Skin of body (tissue), 3 donors: ENCODE measurements at places on chromosomes 4 and X. TPM values are rescaled to one million over a fixed set of nuclear protein-coding genes. Genes with fewer than 3 reads are reported as not detected.

DNA sequence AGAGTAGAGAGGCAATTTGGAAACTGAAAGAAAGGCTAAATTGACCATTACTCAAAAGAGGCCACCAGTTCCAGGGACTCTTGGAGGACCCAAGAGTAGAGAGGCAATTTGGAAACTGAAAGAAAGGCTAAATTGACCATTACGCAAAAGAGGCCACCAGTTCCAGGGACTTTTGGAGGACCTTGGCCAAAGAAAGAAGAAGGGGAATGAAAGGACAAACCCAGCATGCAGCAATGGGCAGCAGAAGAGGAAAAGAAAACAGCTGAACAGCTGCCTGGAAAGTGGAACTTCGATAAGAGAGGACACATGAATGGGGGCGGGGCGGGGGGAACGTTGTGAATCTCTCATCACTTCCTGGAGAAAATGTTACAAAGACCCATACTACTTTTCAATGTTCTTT lies 80.8 kb downstream of the PALLD start:
- no peak for DNase-seq

GRCh38 chr4:105246712-105247111 lies 100.0 kb downstream of the TET2 start:
- peak; percentile 39 for DNase-seq

DNA sequence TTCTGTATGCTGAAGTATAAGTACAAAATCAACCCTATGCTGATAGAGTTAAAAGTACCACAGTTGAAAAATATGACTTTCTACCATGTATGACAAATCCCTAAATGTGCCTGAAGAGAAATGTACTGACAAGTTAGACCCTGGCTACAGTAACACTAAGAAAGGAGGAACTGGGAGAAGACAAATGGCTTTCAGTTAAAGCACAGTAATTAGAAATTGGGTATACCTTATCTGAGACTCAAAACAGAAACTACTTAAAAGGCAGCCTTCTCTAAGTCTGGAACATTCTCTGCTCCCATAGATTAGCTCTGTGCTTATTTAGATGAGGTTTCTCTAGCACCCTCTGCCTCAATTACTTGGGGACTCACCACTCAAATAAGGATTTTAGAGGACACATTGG lies 189.1 kb downstream of the GPC3 start:
- DNase-seq, result no peak

DNA sequence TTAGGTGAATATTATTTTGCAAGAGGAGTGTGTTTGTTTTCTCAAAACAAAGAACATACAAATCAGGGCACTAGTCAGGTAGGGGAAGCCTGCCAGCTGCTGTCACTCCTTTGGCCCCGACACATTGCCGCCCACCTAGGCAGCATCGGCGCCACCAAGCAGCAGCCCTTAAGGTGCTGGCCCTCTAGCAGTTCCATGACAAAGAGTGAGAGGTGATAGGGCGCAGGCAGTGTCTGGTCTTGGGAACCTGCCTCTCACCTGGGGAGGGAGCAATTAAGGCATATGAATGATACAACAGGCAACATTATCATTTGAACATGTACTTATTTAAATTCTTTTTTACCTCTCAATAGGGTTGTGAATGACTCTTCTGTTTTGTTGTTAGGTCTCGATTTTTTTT lies 135.1 kb downstream of the PLS3 start:
- no peak for DNase-seq

The NXF3 gene
- total RNA-seq, result not detected

DNA sequence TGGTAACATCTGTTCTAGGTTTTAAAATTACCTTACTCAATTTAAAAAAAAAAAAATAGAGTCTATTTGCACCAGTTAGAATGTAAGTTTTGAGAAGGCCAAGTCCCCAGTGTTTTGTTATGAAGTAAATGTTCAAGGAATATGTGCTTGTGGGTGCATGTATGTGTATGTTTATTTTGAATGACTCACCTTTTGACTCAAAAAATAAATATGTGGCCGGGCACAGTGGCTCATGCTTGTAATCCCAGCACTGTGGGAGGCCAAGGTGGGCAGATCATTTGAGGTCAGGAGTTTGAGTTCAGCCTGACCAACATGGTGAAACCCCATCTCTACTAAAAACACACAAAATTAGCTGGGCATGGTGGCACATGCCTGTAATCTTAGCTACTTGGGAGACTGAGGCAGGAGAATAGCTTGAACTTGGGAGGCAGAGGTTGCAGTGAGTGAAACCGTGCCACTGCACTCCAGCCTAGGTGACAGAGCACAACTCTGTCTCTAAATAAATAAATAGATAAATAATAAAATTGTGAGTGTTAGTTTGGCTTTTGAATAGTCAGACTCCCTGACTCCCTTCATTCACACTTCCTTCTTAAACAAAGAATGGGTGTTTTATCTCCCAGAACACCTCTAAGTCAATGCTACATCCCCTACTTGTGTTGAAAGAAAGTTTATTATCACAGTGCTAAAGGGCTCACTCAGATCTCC lies 511.3 kb upstream of the PCDH7 start:
- no peak for DNase-seq

The SLC10A6 gene
- 12.9 TPM for total RNA-seq

- DNase-seq, result no peak
Measured at GRCh38 chr4:103144926-103145325, 45.3 kb upstream of the BDH2 start.

DNA sequence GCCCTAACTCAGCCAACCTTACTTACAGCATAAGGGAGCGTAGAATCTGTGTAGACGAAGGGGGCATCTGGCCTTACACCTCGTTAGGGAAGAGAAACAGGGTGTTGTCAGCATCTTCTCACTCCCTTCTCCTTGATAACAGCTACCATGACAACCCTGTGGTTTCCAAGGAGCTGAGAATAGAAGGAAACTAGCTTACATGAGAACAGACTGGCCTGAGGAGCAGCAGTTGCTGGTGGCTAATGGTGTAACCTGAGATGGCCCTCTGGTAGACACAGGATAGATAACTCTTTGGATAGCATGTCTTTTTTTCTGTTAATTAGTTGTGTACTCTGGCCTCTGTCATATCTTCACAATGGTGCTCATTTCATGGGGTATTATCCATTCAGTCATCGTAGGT lies 14.6 kb downstream of the PLP1 start:
- no peak for DNase-seq

DNA sequence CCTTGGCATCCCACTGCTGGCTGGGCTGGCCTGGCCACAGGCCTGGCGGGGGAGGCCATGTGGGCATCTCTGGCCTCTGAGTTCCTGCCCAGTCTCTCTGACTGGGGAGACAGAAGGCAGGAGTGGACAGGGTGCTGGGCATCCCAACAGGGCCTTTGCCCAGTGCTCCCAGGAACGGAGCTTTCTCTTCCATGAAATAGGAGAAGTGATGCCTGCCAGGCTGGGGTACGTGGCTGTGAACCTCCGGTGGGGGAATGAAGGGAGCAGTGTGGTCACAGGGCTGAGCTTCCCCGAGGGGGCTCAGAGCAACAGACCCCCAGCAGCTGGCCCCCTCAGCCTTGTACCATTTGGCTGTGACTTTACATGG lies 40.4 kb upstream of the HMX1 start:
- no peak for DNase-seq

DNA sequence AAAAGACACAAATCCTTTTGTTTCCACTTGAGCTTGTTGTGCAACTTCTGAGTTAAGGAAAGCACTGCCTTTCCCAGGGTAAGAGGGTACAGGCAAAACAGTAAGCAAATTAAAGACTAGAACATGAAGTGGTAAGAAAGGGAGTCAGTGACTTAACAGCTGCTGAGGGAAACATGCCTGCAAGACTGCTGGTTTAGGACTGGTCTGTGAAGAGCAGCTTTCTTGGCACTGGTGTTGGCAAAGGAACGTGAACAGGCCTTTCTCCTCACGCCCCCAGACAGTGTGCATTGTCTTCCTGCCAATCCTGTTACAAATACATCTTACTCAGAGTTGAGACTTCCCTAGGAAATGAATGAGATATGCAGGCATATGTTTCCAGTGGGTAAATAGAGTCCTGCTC lies 2.6 kb downstream of the LHFPL1 start:
- no peak for DNase-seq

GRCh38 chr4:173319696-173320095 lies 14.5 kb downstream of the HMGB2 start:
- no peak for DNase-seq

GRCh38 chr4:161003418-161004057 lies 1160.3 kb downstream of the FSTL5 start:
- DNase-seq, result no peak

GRCh38 chrX:41384051-41384705 lies 50.2 kb downstream of the DDX3X start:
- no peak for DNase-seq

GRCh38 chrX:22575161-22575845 lies 302.6 kb downstream of the CBLL2 start:
- DNase-seq, result no peak

The PDLIM3 gene
- 52.5 TPM for total RNA-seq

DNA sequence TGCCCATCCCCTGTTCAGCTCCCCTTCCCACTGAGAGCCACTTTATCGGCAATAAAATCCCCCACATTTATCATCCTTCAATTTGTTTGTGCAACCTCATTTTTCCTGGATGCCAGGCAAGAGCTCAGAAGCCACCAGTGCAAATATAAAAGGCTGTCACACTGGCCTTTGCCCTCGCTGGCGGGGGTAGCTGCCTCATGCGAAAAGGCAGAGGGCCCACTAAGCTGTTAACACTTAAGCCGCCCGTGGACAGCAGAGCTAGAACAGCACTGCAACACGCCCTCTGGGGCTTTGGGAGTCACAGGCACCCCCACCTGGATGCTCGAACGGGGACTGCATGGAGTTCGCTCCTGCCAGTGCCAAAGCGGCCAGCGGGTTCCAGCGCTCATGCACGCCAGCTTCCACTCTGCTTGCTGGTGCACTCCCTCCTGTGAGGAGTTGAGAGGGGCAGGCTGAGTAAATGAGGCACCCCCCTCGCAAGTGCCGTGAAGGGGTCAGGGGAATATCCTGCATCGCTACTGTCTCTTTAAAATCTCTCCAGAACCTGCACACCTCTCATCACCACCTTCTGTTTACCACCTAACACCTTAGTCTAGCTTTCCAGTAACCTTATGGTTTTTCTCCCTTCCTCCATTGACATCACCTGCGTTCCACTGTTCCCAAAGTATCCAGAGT lies 99.5 kb downstream of the SORBS2 start:
- DNase-seq, result no peak

GRCh38 chrX:7059859-7060258 lies 87.7 kb upstream of the STS start:
- no peak for DNase-seq

GRCh38 chr4:88697141-88697540 lies 488 bp downstream of the NAP1L5 start:
- no peak for DNase-seq

DNA sequence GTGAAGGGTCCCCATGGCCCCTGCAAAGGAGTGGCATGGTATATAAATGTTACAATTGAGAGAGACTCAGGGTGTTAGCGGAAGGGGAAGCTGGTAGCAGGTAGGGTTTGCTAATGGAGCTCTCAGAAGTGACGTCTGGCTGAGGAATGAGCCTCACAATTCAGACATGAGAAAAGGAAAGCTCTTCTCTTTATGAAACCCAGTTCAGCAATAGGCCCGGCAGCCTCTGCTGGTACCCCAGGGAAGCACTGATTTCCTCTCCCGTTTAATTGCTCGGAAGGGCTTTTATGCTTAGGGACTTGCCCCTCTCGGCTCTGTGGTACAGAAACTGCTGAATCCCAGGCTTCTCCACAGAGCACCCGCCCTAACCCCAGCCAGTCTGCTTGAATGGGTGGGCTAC lies 19.4 kb upstream of the AFAP1 start:
- no peak for DNase-seq

DNA sequence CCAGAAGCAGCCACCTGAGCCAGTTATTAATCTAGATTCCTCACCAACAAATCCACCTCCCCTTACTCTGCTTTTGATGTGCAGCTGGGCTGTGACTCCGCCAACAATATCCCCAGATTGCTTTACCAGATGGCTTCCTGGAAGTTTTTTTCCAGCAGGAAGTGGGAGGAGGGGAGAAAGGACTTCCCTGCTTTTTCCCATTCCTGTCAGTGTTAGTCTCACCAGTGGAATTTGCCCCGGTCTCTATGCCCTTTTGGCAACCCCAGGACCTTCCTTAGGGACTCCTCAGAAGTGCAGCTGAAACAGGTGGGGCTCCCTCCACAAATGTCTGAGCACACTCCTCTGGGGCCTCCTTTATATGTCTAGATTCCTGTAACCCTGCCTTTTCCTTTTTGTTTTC lies 465.2 kb upstream of the IGFBP7 start:
- DNase-seq, result peak; percentile 19

DNA sequence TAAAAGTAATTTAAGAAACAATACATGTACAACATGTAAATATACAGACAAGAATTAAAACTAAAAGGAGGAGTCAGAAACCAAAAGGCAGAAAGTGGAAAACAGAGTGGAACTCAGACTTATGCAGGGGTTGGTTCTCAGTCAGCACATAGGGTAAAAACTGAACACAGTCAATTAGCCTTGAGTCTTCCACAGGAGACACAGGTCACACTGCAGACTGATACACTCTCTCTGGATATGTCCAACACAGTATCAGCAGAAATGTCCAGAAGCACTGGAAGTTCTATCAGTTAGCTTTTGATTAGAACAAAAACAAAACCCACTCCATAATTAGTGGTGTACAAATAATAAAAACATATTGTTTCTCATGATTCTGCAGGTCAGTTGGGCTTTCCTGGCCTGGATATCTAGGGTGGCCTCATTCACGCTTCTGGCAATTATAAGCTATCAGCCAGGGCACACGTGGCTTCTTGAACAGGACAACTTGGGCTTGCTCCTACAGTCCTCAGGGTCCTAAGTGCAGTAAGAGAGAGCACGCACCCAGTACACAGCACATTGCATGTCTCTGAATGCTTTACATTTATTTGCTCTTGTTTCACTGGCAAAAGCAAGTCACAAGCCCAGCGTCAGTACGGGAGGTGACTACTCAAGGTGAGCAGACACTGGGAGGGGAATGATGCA lies 21.6 kb downstream of the TEC start:
- no peak for DNase-seq

The NWD2 gene
- total RNA-seq, result 0.30 TPM

DNA sequence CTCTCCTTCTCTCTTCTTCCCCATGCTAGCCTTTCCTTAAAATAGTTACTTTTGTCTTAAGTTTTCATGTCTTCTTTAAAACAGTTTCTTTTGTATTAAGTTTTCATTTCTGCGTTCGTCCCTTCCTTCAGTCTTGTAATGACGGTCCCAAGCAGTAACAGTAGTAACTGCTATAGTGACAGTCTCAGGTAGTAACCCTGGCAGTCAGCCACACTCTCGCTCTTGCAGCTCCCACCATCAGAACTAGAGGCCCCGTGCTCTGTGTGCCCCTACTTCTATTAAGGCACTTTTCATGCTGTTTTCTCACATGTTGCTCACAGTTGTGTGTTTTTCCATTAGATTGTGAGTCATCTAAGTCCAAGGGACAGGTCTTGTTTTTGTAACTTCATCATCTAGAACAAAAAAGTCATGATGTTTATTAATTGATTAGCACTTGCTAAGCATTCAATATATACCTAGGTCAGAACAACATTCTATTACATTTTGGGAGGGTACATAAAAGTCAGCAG lies 49.3 kb downstream of the C4orf33 start:
- no peak for DNase-seq
